ENCODE measurements at places on chromosomes 5 and 9.
A peak's percentile ranks its signal among the peaks of the same experiment; 100 is the strongest.

DNA sequence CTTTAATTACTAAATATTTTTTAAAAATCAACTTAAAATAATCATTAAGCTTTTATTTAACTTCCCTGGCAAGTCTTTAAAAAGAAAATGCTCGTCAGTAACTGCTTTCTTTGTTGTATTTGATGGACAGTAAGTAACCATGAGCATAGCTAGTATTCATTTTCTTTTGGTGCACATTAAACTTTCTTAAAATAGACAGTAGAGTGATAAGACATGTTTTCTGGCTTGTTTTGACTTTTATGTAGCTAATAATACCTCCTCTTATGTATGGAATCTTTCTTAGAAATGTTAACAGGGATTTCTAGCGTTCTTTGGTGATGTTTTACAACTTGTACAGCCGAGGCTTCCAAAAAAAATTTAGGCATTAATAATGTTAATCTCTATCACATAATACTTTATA is 22.6 kb downstream of the FBXO38 start:
- DNase-seq = no peak

- DNase-seq = no peak
Measured at GRCh38 chr5:152124409-152125041, 199.9 kb upstream of the GLRA1 start.

- no peak for DNase-seq
Measured at GRCh38 chr5:94433397-94434163, 184.8 kb downstream of the KIAA0825 start.

GRCh38 chr9:15272377-15272928 is 34.6 kb downstream of the TTC39B start:
- no peak for DNase-seq

GRCh38 chr5:117235786-117236185 is 661.2 kb upstream of the SEMA6A start:
- no peak for DNase-seq

DNA sequence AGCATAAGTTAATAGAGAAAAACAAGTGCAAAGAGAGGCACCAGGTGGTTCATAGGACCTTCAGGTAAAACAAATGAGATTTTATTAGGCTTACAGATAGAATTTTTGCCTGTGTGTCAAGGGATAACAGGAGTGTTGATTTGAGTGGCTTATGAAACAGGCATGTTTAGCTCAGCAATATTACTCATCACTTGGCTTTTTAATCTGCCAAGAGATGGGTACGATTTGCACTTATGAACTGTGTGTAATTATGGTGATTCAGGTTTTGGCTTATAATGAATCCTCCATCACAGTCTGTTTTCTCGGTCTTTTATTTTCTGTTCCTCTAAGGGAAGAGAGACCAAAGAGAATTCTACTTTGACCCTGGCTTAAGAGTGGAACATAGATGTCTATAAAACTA is 199.3 kb downstream of the DMRTA1 start:
- no peak for DNase-seq

- DNase-seq = no peak
Measured at GRCh38 chr9:121298689-121299466, 30.9 kb downstream of the GSN start.

- no peak for DNase-seq
Measured at GRCh38 chr9:37417857-37418618, 4.5 kb upstream of the GRHPR start.

DNA sequence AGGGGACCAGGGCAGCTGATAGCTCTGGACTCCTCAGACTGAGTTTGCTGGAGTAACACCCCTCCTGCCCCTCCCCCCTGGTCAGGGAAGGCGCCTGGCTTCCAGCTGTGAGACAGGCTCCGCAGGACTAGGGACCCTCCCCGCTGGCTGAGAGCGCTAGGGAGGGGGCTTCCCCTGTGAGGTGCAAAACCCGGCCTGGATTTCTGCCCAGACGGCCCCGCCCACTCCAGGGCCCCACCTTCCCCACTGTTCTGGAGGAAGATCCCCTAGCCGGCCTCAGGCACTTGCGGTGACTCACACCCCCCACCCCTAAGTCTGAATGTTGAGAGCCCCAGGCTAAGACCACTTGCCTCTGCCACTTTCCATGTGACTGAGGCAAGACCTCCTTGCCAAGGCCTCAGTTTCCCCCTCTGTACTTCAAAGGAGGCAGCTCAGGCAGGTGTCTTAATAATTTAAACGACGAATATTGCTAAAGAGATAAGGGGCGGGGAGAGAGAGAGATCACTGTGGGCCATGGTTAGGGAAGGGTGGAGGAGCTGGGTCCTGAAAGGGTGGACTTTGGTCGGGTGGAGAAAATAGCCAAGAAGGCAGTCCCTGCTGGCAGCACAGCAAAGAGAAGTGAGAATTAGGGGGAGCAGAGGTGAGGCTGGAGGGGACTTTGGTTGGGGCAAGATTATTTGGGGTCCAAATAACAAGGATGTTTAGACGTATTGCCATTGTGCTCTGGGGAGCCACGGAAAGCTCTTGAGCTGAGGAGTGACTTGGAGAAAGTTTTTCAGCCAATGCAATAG is 1.0 kb upstream of the DAB2IP start:
- peak; percentile 73 for DNase-seq

GRCh38 chr5:139708877-139709581 is 60.9 kb downstream of the CXXC5 start:
- DNase-seq = no peak

DNA sequence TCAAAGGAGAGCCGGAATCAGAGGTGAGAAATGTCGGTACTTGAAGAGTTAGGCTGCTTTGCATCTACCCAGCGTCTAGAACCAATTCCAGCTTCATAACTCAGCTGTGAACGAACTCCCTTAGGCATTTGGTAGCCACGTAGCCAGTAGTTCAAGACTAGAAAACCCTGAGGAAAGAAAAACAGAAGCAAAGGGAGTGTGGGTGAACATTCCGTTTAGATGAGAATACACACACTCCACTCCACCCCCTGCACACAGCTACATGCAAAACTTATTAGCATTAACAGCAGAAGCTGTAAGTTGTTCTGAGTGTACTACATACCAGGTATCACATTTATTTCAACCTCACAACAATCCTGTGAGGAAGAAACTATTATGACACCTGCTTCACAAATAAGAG is 78.3 kb downstream of the SMIM23 start:
- DNase-seq = no peak

- DNase-seq = no peak
Measured at GRCh38 chr9:15965246-15965745, 412.5 kb downstream of the CCDC171 start.

DNA sequence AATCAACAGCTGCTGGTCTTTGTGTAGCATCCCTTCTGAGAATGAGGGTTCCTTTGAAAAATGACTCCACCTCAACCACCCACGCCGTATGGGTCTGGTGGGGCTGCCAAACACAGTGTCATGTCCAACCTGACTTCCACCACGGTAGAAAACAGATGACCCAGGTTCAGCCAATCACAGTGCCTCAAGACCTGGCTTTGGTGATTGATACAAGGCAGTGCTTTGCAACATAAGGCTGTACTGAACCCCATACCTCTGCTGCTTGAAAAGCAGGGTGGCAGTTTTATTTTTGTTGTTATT is 11.5 kb upstream of the TGFBR1 start:
- peak; percentile 51 for DNase-seq

- peak; percentile 18 for DNase-seq
Measured at GRCh38 chr9:132651259-132651658, 18.5 kb downstream of the DDX31 start.

DNA sequence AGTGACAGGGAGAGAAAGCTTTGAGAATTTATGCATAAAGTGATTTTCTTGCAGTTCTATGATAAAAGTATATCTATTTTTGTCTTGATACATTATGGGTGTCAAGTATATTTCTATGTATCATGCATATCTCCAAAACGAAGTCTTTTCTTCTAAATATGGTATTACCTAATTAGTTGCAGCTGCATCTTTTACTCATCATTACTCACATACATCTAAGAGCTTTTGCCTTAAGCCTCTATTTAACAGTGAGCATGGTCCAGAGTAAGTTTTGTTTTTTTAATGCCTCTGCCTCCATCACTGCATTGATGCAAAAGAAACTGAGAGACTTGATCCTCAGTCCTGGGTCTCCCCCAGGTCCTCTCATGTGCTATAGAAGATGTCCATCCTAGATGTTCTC is 40.0 kb upstream of the SMC5 start:
- DNase-seq = no peak

- DNase-seq = no peak
Measured at GRCh38 chr5:173507171-173507570, 109.3 kb downstream of the BOD1 start.
